ENCODE measurements at places on chromosomes 16 and 17.

DNA sequence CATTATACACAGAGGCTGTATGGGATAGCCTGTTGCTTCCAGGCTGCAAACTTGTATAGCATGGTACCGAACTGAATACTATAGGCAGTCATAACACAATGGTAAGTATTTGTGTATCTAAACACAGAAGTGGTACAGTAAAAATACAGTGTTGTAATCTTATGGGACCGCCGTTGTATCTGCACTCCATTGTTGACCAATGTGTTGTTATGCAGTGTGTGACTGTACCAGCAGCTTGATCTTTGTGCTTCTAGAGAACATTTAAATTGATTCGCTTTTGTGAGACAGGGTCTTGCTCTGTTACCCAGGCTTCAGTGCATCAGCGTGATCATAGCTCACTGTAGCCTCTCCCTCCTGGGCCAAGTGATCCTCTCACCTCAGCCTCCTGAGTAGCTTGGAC is 31.5 kb downstream of the WWOX start:
- no peak for DNase-seq

DNA sequence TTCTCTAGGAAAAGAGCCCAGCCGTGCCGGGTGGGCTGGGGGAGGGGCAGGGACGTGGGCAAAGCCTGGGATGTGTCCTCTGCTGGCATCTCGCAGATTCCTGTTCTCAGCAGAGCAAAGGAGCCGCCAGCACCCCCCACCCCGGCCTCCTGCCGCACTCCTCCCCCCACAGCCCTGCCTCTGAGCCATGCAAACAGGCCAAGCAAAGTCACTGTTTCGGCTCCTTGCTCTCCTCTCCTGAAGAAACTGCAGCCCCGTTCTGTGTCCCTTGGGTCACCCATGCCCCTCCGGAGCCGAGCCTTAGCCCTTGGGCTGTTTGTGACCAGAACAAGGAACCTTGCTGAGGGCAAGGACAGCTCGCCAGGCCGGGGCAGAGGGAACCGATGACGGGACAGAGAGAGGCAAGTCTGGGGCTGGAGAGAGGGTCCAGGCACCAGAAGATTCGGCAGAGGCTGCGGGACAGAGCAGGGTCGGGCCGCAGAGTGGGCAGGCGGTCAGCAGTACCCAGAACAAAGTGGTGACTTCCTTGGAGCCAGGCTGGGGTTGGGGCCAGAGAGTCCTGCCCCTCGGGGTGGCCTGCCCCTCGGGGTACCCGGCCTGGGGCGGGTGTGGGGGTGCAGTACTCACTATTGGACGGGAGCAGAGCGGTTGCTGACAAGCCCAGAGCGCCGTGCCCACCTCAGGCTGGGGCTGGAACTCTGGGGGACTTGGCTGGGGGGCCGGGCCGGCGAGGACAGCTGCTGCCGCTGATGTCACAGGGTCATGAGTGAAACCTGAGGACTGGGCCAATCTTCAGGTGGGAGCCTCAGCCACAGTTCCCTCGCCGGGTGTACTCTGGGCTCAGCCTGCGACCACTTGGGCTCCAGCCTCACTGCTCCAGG is 9.2 kb upstream of the PRR29 start:
- peak; percentile 39 for DNase-seq

DNA sequence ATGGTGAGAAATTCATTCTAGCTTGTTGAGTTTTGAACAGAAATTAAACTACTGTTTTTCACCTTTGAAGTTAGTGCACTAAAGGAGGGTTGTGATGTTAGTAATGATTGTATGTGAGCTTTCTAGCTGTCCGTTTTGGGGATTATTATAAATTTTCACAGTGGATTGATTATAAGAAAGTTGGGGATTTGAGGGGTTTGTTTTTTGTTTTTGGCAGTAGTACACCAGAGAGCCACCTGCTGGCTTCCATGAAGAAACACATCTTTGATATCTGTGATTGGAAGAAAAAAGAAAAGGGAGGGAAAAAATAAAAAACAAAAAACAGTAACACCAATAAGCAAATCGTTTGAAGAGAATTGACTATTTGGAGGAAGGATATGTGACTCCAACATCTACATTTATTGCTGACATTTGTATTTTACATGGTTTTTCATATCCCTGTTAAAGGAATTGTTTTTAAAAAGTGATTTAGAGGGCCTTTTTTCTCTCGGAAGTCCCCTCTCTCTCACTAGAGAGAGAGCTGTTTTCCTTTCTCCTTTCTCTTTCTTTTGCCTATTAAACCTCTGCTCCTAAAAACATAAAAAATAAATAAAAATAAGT is 1469.5 kb upstream of the GOT2 start:
- no peak for DNase-seq

GRCh38 chr17:50276588-50277356 is 2.5 kb downstream of the TMEM92 start:
- DNase-seq = no peak

DNA sequence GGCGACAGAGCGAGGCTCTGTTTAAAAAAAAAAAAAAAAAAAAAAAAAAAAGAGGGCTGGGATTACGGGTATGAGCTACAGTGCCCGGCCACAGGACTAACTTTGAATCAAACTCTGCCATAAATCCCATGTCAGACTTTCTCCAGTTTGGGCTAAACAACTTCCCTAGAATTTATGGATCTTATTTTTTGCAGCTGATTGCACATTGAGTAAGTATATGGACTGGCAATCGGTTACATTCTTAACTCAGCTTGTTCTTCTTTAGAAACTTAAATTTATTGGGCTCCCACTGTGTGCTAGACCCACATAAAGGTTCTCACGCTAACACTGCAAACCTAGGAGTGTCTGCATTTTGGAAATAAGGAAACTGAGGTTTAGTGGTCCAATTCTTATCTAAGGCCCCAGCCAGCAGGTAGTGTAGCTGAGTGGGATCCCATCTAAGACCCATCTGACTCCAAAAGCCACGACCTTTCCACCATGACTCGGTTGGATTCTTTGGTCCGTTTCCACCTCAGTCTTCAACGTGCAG is 718 bp upstream of the CBFB start:
- no peak for DNase-seq

GRCh38 chr16:57688487-57688986 is 6.1 kb upstream of the DRC7 start:
- no peak for DNase-seq

DNA sequence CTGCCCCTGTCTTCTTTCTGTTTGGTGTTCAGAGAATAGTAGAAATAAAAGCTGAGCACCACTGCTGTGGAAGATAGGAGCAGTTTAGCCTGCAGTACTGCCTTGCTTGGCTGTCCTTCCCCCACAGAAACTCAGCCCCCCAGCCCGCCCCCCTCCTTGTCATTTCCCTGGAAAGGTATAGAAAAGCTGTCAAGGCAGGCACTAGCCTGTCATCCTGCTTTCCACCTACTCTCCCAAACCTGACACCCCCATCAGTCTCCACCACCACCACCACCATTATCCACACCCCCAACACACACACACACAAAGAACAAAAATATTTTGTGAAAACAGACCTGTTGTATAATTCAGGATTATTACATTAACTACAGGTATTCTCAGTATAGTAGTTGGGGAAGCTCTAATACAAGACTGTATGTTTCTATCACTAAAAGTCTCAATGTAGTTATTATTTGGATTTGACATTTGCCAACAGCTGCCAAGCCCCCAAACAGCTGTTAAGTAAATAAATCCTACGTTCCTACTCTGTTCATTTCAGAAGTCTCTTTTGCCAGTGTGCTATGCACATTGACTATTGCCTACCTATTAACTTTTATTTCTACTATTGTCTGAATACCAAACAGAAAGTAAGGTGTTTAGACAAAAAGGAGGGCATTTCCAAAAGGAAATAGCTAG is 128.8 kb downstream of the CYB561 start:
- no peak for DNase-seq

DNA sequence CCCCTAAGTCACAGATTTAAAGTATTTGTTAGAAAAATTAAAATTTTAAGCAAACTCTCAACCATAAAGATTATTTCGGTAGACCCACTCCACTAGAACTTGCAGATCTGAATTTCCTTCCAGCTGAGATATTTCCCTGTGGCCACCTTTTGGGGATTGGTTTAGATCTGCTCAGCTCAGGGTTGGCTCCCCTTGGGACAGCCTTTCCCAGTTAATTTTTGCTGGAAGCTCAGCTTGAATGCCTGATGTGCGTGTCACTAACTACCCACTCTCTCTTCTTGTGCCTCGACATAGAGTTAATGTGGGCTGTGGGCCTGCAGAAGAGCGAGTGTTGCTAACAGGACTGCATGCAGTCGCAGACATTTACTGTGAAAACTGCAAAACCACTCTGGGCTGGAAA is 57.6 kb downstream of the YPEL2 start:
- no peak for DNase-seq

GRCh38 chr16:30075503-30076275 is at the start of gene PPP4C:
Gene PPP4C, plus strand, starts transcription at chr16:30075994. Its CDS starts 384 bp downstream, at chr16:30076378.
- peak; percentile 94 for DNase-seq

DNA sequence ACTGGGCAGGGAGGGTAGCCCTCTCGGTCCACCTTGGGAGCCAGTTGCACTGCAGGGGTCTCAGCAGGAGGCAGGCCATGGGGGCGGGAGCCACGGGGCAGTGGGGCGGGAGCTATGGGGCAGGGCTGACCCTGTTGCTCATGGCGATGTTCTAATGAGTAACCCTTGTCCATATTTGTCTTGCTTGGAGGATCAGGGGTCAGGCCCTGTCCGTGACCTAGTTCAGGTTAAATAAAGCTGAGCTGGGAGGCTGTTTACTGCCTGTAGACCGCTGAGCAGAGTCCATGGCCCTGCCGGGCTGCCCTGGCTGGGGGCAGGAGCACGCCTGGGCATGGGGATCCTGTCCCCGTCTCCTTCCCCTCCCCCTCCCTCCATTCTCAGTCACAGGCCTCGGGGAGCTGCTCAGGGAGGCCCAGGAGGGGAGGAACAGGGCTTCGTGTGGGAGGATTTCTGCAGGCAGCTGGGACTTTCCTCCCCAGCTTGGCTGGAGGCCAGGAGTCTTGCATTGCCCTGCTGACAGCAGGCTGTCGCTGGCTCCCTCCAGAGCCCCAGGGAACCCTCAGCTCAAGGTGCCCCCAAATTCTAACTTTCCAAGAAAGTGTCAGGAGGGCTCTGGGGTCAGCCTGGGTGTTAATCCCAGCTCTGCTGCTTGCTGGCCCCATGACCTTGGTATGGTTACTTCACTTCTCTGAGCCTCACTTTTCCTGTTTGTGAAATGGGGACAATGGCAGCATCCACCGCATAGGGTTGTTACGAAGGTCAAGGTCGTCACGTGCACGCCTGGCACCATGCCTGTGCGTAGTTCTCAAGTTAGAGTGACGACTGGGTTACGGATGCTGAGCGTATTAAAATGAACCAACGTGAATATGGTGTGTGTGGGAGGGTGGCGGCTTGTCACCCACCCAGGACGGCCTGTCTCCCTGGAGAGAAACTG is 6.1 kb upstream of the SERPINF2 start:
- no peak for DNase-seq

DNA sequence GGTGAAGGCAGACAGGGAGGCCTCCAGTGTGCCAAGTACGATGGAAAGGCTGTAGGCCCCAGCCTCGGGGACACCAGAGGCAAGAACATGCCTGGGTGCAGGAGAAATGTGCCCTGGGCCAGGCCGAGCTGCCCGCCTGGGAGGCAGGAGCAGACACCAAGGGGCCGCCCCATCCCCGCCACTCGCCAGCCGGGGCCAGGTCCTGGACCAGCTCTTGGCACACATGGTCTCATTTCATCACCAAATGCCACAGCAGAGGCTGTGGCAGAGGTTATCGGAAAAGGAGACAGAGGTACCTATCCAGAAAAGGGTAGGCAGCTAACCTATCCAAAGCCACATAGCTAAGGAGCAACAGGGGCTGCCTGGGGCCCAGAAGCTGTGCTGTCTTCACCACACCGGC is 31.3 kb downstream of the PEMT start:
- no peak for DNase-seq

- DNase-seq = no peak
These were observed 38.0 kb downstream of the SF3B3 start for GRCh38 chr16:70561623-70562022.

- peak; percentile 74 for DNase-seq
These were observed 610 bp downstream of the VPS4A start for GRCh38 chr16:69311533-69312387.

DNA sequence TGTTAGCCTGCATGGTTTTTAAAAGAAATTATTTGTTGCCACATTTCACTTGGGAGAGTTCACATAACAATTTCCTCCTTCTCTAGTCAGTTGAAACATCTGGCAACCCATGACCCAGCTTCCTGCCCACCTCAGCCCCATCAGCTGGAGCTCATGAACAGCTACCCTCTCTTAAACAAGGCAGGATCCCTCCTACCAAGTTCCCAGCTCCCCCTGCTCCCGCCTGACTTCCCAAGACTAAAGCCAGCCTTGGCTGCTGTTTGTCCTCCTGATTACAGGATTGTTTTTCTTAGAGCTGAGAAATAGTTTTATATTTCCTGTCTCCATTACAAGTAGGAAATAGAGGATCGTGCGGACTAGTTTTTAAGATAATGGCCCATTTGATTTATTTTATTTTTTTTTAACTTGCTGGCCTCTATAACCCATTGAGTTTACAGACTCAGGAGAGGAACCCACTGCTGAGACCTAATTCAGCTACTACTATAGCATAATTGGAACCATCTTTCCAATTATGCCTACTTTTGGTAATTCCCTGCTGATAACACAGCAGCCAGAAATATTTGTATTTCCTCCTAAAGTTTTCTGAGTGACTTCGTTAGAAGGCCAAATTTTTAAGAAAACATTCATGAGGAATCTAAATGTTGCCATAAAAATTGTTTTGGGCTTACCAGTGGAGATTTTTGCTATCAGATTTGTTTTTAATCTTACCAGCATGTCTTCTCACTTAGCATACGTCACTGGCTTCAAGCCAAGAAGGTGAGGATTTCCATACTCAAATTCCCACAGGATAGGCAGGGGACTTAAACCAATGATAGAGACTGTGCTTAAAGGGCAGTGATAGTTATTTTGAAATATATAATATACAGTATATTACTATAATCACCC is 90.0 kb downstream of the ELAC2 start:
- no peak for DNase-seq

DNA sequence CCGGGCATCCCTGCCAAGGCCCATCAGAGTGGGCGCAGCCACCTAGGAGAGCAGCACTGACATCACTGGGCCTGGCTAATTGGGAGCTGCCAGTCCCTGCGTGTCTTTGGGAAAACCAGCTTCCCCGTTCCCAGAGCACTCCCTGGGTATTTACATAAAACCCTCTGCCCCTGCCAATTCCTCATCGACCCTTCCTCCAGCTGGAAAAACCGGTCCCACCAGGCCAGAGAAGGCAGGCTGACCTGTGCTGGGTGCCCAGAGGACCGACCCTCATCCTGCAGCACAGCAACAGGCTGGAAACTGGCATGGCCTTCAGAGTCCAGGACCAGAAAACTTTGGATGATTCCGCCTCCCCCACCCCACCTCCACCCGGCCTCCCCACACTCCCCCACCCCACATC is 8.2 kb upstream of the FOXN1 start:
- no peak for DNase-seq

DNA sequence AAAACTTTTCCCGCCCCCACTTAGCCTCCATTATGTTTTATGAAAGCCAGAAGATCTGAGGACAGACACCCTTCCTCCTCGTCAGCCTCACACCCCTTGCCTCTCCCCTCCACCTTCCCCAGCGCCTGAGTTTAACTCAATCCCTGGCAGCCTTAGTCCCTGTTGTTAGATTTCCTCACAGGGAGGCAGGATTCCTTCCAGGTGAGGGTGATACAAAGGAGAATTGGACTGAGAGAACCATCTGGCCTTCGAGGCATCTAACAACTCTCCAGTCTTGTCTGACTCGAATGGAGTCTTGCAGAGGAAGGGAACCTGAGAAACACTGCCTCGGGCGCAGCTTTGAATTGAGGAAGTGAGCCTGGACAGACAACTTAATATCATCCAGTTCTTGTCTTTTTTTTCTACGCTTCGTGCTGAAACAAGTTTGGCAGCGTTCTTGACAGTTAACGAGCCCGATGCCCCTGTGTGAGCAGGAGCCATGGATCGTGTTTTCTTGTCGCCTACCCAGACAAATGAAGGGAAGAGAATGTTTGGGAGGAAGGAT is 1.3 kb upstream of the ZNF768 start:
- DNase-seq = no peak

Measured in mucosa of descending colon (tissue), 3 donors.